Stimulated activated CD8-positive, alpha-beta memory T cell treated with anti-CD3 and anti-CD28 coated beads, Interleukin-4, amount 100 ng/mL, for 48 hours (primary cell): ENCODE measurements at places on chromosomes 5 and 9.
A peak's percentile ranks its signal among the peaks of the same experiment; 100 is the strongest.

GRCh38 chr9:84592918-84593317 lies 76.6 kb upstream of the NTRK2 start:
- no peak for DNase-seq

GRCh38 chr5:26833596-26833995 lies 204.8 kb downstream of the CDH9 start:
- no peak for DNase-seq

DNA sequence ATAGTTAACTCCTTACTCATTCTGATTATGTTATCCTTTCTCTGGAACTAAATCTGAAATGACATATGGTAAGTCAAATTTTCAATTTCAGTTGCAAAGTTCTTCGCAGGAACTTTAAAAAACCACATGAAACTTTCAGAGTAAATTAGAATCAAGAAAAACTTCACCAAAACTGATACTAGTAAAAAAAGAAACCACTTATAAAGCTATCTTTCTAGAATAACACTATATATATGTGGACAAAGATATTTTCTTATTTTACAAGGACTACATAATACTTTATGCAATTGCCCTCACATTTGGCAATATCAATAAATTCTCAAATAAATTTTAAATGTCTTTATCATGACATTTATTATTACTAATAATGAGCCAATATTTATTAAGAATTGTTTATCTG lies 1847.1 kb upstream of the NUDT12 start:
- no peak for DNase-seq

GRCh38 chr9:113580041-113580953 lies 116.8 kb downstream of the RGS3 start:
- DNase-seq: peak; percentile 83

GRCh38 chr5:72507907-72508238 lies 663 bp upstream of the ZNF366 start:
- no peak for DNase-seq

GRCh38 chr5:5164163-5164562 lies 24.0 kb downstream of the ADAMTS16 start:
- DNase-seq: no peak

GRCh38 chr9:127999461-127999860 lies 18.7 kb upstream of the EEIG1 start:
- DNase-seq: no peak

DNA sequence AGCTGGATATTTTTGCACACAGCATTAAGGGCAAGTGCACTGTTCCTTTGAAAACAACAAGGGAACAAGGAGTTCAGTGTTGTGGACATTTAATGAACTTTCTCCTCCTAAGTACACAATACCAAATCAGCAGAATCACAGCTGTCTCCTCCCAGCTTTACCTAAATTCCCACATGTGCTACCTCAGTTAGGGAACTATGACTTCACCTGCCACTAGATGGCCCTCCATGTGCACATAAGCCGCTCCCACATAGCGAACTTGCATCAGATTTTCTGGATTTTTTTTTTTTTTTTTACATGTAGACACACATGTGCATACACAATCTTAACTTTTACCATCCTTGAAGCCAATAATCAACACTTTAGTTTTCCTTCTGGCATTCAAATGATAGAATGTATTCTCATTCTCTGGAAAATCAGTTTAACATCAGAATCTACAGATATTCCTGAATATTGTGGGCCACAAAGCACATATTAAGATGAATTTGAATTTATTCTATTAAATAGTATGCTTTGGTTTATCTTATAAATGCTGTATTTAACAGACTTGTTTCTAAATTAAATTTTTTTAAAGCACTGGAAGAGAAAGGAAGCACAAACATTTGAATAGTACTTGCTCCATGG lies 123.6 kb downstream of the PALM2AKAP2 start:
- DNase-seq: peak; percentile 66

GRCh38 chr5:14759744-14760547 lies 95.4 kb downstream of the OTULIN start:
- DNase-seq: no peak

GRCh38 chr5:150164211-150164980 lies 2.2 kb upstream of the CDX1 start:
- DNase-seq: no peak

GRCh38 chr5:56569566-56569965 lies 245.8 kb upstream of the MAP3K1 start:
- DNase-seq: no peak

DNA sequence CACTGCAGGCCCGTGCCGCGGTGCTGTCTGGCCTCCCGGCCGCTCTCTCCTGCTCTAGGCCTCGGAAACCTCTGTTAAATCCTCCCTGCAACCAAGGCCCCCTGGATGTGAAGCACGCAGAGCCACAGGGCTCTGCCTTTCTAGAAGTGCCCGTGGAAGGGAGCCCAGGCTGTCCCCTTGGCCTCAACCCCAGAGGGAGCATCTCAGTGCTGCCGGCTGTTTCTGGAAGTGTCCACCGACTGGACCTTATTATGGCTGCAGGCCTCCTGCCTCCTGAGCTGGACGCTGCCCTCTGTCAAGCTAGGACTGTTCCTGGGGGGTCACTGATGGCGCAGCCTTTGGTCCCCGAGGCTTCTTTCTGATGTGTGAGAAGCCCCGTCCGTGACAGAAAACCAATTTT lies 40.4 kb upstream of the PHYKPL start:
- DNase-seq: no peak

- no peak for DNase-seq
Observed at GRCh38 chr5:139849501-139849900, 53.9 kb downstream of the PSD2 start.

DNA sequence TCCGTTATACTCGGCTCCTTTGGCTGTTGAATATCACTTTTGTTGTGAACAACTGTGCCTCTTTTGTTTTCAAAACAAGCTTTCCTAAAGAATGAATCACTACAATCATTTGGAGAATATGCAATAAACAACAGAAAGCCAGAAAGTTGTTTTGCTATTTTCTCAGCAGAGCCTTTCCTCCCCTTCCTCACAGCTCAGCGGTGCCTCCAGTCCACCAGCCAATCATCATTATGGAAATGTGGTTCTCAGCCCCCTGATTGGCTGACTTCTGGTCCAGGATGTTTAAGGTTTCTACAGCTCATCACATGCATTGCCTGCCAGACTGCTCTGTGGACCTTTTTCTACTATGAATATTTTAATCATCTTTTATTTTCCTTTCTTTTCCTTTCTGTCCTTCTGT lies 9.1 kb upstream of the ZNF608 start:
- DNase-seq: no peak

- no peak for DNase-seq
Observed at GRCh38 chr5:112630246-112631009, 107.3 kb upstream of the APC start.

DNA sequence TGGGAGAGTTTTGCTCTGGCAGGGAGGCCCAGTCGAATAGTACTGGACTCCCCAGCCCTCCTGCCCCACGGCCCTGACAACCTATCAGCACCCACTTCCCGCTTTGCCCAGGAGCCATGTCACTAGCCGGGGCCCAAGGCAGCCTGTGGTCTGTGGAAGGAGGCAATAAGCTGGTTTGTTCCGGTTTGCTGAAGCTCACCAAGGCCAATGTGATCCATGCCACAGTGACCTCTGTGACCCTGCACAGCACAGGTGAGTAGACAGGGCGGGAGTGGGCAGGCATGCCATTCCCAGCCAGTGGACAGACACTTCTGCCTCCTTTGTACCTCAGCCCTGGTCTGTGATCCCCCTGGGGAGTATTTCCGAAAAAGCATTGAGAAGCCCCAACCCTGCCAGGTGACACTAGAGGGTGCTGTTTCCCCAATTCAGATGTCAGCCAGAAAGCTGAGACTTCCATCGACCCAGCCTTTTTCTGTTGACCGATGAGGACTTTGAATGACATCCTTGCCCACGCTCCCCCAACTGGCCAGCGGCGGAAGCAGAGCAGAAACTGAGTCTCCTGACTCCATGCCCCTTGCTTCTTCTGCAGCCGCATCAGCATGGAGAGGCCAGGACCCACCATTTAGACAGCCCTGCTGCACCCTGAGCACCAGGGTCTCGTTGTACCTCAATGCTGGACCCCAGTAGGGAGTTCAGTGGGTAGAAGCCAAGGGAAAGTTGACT lies 9.6 kb downstream of the PCYOX1L start:
- peak; percentile 74 for DNase-seq

DNA sequence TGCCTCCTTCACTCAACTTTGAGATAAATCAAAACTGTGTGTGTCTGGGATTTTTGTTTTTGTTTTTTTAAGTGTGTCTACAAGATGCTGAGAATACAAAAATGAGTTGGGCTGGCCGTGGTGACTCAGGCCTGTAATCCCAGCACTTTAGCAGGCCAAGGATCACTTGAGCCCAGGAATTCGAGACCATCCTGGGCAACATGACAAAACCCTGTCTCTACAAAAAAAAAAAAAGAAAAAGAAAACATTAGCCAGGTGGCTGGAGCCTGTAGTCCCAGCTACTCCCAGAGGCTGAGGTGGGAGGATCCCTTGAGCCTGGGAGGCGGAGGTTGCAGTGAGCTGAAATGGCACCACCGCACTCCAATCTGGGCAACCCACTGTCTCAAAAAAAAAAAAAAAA lies 21.0 kb downstream of the HNRNPK start:
- no peak for DNase-seq

DNA sequence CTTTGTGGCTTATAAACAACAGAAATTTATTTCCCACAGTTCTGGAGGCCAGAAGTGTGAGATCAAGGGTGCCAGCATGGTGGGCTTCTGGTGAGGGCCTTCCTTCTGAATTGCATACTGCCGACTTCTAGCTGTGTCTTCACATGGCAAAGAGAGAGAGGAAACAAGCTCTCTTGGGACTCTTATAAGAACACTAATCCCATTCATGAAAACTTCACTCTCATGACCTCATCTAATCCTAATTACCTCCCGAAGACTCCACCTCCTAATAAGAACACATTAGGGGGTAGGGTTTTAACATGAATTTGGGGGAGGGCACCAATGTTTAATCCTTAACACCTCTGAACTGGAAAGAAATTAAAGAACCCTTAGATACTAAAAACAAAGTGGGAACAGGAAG lies 75.9 kb upstream of the MINAR2 start:
- no peak for DNase-seq

DNA sequence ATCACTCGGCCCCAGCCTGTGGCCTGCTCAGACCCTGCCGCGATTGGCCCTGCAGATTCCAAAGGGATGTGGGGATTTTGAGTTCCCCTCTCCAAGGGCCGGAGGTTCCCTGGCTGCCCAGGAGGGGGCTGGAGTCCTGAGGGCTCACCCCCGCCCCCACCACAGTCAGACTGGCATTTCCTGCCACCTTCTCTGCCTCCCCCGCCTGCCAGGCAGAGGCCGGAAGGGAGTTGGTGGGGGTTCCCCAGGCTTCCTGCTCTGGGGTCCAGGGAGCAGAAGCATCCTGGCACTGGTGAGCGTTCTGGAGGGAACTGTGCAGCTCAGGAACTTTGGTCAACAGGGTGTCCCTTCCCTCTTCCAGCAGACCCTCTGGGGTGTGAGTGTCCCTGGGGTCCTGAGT lies 70.6 kb downstream of the RXRA start:
- peak; percentile 65 for DNase-seq

DNA sequence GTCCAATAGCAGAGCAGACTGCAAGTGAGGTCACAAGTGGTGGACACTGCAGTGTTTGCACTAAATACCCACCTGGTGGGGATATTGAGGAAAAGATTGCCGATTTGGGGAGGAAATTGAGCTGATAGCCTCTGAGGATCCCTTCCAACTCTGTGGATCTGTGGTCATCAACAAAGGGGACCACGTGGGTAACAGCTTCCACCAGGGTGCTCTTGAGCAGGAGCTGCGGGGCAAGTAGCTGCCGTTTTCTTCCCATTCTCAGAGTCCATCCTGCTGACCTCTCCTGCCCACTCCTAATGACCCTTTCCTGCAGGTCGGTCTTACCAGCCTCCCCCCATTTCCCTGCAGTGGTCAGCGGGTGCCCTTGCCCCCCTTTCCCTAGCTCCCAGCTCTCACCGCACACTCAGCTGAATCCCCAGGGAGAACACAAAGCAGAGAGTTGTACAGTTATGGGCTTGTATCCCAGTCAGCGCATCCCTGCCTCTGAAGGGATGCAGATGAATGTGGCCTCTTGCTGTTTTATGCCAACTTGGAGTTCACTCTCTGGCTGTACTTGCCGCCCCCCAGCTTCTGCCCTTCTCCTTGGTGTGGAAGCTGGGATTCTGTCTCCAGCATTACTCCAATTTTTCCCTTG lies 18.0 kb downstream of the DAPK1 start:
- no peak for DNase-seq

- no peak for DNase-seq
Observed at GRCh38 chr9:124239249-124240073, 18.3 kb upstream of the NEK6 start.

DNA sequence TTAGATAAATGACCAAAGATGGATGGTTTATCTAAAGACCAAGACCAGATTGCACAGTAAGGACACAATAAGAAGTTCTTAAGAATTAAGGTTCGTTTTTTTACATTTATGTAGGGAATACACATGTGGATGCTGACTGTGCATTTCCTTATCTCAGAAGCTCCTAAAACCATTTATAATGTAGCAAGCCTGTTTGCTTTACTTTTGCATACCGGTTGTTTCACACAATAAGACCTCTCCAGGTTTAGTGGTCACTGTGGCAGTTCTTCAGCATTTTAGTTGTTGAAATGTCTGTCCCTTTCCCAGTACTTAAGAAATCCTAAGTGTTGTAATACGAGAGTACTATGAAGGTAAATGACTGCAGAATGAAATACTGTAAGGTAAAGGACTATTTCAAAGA lies 43.6 kb downstream of the BASP1 start:
- no peak for DNase-seq

- no peak for DNase-seq
Observed at GRCh38 chr5:178525906-178526732, 64.1 kb downstream of the COL23A1 start.

DNA sequence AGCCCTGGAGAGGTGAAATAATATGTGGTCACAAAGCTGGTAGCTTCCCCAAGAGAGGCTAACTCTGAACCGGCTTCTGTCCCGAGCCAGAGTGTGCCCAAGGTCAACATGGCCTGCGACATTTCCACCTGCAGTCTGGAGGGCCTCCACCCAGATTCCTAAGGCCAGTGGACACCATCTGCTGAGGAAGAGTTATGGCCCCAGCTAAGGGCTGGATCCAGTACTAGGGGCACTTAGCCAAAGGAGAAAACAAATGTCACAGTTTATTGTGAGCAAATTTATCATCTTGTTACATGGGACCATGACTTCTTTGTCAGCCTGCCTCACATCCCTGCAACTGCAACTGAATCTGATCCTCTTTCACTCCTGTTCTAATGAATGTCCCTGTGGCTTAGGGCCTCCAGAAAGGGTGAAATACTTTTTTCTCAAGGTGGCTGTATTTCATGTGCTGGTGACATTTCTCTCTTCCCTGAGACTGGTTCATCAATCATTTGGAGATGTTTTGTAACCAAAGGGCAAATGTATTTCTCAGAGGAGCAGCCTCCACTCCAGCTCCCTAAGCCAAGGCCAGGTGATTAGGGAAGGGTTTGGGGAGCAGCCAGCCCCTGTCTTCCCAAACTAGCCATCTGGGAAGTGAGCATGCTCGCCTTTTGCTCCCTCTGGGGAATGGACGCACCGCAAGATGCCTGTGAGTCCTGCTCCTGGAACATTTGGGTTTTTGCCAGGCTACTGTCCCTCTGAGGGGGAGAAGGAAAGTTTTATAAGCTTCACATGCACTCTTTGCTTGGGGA lies 148.3 kb downstream of the CMYA5 start:
- DNase-seq: no peak

GRCh38 chr9:20823051-20823450 lies 139.0 kb downstream of the FOCAD start:
- DNase-seq: no peak

- no peak for DNase-seq
Observed at GRCh38 chr5:116372931-116373597, 201.6 kb downstream of the SEMA6A start.

- no peak for DNase-seq
Observed at GRCh38 chr9:116900543-116900942, 213.4 kb downstream of the TRIM32 start.
